ENCODE measurements at places on chromosomes 5 and 9.

- DNase-seq: no peak
These were observed 4.1 kb downstream of the CCDC69 start for GRCh38 chr5:151219789-151220188.

- no peak for DNase-seq
These were observed 251.1 kb upstream of the CD180 start for GRCh38 chr5:67447732-67448131.

DNA sequence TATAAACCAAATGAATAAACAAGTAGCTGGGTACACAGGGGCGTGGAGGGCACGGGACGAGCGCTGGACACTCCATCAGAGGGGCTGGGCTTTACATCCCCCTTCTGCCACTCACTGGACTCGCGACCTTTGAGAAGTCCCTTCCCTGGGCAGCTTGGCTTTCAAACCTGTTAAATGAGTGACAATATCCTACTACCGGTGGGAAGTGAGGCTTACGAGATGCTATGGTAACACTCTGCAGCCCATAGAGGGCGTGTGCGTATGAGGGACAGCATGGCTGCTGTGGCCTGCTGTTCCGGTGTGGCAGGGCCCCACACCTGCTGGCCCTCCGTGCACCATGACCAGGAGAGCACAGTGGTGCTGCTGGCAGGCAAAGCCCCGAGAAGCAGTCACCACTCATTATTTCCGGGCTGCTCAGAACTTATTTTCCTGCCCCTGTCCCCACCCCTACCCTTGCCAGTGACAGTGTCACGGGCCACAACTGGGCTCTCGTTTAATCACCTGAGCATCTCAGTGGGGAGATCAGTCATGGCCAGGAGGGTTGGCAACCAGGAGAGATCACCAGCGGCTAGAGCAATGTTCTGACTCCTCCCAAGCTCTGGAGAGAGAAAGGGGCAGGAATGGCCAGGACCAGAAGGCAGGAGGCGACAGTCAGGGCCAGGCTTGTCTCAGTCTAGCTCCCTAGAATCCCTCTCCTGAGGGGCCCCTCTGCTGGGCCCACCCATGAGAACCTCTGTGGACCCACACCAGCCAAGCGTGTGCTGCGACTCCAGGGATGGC, 10.5 kb downstream of the CLTB start:
- no peak for DNase-seq

GRCh38 chr9:79221084-79221483, 350.7 kb upstream of the TLE4 start:
- peak; percentile 80 for DNase-seq

DNA sequence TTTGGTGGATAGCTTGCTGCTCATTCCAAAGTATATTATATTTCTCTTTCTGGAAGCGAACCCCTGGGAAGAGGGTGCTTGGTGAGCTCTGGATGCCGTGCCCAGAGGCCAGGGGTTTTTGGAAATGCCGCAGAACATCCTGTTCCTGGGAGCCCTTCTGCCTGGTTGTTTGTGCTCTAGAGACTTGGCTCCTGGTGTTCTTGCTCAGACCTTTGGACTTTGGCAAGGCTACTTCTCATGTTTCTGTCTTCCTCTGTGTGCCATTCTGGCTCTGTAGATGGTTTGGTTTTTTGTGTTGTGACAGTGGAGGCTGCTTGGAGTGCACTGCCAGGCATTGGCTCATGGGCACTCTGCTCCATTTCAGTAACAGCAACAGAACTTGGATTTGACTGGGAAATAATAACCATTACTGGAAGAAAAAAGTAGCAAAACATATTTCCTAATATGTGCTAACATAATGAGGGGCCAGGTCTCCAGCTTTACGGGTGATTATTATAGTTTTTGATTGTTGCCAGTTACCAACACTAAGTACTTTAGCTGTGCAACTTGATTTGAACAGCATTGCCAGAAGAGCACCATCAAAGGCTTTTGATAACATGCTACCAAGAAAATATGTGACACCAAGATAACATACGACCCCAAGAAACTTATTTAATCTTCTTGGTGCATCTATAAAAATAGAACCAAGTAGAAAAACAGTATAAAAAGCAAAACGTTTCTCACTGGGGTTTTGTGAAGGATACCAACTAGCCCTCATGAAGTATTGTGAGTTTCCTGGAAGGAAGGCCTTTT, 94.2 kb downstream of the PCSK1 start:
- DNase-seq: no peak

- peak; percentile 25 for DNase-seq
These were observed 13.9 kb downstream of the IFNA1 start for GRCh38 chr9:21454149-21454548.

DNA sequence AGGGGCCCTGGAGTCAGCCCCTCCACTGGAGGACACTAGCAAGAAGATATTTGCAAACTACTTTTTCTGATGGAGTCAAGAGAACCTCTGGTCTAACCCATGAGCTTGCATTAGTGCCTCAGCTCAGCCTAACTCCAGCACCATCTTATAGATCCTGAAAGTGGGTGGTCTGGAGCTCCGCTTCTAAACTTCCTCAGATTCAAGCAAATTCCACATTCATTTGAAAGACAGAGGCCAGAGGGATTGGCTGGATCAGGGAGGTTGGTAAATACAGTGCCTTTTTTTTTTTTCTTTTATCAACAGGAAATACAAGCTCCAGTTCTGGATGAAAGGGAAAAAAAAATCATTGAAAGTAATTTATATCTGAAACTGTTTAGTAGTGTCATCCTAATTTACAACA, 99.9 kb downstream of the ENC1 start:
- DNase-seq: no peak

DNA sequence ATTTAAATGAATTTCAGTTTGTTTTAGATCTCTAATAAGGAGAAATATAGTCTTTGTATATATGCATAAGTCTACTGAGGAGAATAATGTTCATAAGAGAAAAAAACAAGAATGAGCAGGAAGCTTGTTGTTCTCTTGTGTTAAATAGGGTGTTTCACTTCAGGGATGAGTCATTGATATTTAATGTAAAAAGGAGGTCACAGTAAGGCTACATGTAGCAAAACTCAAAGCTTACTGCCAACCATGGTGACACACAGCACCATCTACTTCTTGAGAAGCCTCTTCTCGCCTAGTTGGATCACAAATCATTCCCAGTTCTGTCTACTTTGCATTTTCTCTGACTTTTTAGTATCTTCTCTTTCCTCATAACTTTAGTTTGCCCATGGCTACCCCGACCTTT, 1466.0 kb upstream of the C9orf72 start:
- DNase-seq: no peak

DNA sequence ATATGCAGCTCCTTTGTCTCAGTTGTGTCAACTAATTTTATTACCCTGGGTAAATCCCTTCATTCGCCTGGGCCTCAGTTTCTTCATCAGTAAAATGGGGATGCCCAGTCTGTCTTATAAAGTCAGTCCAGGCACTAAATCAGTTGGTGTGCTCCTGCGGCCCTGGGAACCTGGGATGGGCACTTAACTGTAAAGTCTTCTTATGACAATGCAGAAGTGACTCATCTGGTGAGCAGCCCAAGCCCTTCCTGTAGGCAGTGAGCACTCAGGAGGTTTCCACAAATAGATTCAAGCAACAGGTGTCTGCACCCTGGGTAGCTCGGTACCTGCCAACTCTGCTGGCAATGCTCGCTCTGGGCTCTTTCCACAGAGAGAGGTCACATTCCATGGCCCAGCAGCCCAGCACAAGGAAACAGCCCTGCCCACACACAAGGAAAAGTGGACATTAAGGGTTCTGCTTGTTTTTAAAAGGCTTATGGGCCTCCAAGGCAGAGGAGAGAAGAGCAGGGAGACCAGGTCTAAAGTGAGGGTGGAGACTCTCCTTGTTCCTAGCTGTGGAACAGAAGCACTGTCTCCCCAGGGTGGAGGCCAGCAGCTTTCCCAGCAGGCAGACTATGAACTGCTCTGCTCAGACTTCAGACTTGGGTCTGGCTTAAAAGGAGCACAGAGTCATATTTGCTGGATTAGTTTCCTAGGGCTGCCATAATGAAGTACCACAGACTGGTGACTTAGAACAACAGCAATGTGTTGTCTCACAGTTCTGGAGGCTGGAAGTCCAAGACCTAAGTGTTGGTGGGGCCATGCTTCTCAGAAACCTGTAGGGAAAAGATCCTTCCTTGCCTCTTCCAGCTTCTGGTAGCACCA, 89.7 kb upstream of the ADRA1B start:
- DNase-seq: no peak

- no peak for DNase-seq
These were observed 594.2 kb upstream of the SGCD start for GRCh38 chr5:155732587-155733376.

GRCh38 chr5:2217219-2217618, 334.5 kb upstream of the IRX4 start:
- DNase-seq: no peak

DNA sequence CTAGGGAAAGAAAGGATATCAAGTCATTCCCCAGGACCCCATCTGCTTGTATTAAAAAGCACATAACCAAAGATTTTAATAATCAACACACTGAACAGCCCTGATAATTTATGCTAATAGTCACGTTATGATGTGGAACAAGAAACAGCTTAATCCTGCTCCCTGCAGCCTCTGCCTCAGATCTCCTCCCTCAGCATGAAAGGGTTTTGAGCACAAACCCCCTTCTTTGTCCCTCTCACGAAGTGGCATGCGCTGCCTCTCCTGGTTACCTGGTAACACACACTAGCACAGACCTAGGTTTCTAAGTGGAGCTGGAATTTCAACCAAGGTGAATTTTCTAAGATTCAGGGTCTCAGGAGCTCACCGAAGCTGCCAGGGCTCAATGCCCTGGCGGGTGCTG, 5.1 kb downstream of the IGFBPL1 start:
- DNase-seq: no peak

- DNase-seq: peak; percentile 60
These were observed 2.6 kb downstream of the OLFML2A start for GRCh38 chr9:124779368-124780059.

DNA sequence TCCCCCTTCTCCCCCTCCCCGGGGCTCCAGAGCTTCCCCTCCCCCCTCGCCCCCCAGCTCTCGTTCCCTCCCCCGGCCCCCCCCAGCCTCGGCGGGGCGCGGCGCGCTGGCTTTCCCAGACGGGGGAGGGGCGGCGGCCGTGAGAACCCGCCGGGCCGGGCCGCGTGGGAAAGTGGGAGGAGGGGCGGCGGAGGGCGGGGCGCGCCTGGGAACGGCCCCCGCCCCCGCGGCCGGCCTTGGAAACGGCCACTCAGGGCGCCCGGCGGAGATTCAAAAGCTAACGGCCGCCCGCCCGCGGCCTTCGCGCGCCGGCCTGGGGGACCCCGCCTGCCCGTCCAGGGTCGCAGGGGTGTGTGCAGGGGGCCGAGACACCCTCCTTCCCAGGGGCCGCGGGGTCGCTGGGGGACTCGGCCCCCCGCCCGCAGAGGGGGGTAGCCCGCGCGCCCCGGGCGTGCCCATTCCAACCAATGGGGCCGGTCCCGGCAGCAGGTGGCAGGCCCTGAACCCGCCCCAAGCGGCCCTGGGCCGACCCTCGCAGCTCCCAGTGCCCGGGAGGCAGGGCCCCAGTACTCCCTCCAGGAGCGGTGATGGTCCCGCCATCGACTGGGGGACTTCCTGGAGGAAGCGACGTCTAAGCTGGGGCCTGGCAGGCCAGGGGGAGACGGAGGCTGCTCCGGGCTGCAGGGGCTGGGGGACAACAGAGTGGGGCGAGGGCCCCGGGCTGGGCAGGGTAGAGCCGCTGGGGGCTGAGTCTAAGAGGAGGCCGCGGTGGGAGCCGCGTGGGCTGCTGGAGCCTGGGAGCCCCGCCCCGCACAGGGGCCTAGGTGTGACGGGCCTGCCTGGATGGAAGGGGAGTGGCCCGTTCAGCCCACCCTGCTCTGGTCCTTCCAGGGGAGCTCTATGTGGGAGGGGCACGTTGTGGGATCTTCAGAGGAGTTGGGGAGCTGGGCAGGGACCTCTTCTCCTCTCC, 14.2 kb upstream of the NRARP start:
- no peak for DNase-seq

DNA sequence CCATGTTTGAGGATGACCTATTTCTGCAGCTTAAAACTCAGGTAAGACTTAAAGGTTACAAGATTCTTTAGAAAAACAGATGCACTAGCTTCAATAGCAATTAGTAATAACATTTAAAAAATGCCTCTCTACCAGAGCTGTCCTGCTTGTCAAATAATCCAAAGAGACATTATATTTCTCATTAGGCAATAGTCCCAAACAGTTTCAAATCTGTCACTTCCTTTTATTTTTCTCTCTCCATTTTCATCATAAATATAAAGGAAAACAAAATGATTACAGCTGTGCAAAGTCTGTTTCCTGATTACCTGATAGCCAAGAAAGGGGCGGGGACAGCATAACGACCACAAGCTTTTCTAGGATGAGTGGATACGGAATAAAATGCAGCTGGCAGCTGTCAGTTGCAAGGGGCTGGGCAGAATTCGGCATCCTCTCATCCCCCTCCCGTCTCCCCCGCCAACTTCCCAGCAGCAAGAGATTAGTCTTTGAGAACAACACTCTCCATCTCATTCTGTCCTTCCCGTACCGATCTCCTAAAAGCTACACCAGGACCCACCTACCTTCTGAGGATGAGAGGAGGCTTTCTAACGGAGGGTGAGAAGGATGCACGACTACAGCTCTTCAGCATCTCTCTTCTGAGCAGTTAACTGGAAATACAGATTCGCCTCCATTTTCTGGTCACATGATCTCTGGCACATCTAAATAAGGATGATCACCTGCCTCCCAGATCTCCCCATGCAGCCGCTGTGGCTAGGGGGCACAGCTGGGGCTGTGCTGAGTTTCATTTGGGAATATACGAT, 72.5 kb upstream of the PCA3 start:
- DNase-seq: no peak

GRCh38 chr9:69380811-69381210, 55.8 kb downstream of the ENTREP1 start:
- DNase-seq: no peak

DNA sequence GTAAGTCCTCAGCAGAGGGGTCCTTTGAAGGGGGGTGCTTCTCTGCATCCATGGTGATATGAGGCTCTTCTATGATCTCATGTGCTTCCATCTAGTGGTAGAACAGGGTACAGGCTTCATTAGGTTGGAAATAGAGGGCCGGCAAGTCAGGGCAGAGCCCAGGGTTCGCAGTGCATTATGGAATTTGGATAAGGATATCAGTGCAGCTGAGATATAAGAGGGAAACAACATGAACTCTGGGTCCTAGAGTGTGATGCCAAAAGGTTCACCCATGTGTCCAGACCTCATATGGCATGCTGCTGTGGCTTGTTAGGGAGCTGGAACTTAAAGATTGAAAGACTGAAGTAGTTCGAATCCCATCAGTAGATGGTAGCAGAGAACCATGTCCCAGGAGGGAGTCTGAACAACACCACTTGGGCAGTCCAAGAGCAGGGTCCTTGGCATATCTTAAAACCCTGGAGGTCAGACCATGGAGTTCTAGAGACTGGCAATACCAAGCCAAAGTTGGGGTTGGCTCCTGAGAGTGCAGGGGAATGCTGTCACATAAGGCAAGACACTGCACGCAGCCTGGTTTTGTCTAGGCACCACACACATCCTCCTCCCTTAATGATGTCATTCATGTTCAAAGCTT, 2.3 kb downstream of the FAM221B start:
- DNase-seq: no peak

- no peak for DNase-seq
These were observed 3.3 kb upstream of the RALGDS start for GRCh38 chr9:133124123-133124906.

- DNase-seq: no peak
These were observed 117.5 kb downstream of the BOD1 start for GRCh38 chr5:173498739-173499470.

- DNase-seq: no peak
These were observed 349.1 kb downstream of the TMEM232 start for GRCh38 chr5:110377361-110377760.

- no peak for DNase-seq
These were observed 19.1 kb upstream of the RALGDS start for GRCh38 chr9:133140174-133140505.

- no peak for DNase-seq
These were observed 56.0 kb upstream of the AGXT2 start for GRCh38 chr5:35103637-35104299.
